EL (cell line): ENCODE measurements at places on chromosomes 16 and 17.
A peak's percentile ranks its signal among the peaks of the same experiment; 100 is the strongest.

DNA sequence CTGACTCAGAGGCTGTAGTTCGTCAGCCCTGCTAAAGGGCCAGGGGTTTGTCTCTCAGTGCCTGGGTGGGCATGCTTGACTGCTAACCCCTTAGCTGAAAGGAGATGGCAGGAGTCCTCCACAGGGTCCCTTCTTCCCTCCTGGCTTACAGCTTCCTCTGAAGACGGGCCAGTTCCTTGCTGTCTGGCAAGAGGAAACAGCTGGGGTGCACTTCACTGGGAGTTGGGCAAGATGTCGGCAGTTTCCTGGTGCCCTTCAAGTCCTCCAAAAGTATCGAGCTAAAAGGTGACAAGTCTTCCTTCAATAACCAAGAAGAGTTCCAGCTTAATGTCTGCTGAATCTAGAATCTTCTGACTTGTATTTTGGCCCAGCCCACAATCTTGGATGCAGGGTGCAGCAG is 23.4 kb downstream of the NUP85 start:
- DNase-seq, result no peak

DNA sequence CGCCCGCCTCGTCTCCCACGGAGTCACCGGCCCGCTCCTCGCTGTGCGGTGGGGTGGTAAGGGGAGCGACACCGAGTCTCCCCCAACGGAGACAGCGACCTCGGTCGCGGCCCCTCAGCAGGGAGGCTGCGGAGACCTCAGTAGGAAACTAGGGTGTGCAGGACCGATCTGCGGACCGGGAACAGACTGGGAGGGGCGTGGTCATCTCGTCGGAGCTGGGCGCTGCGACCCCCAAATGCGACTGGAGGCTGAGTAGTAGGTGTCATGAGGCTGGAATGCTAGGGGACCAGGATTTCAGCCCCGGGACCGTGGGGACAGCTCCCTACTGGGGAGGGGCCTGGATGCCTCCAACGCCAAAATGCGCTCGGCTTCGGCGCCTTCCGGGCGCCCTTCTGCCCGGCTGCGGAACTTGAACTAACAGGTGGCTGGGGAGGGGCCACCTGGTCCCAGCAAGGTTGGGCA is 1.3 kb downstream of the CACNG4 start:
- DNase-seq, result no peak

DNA sequence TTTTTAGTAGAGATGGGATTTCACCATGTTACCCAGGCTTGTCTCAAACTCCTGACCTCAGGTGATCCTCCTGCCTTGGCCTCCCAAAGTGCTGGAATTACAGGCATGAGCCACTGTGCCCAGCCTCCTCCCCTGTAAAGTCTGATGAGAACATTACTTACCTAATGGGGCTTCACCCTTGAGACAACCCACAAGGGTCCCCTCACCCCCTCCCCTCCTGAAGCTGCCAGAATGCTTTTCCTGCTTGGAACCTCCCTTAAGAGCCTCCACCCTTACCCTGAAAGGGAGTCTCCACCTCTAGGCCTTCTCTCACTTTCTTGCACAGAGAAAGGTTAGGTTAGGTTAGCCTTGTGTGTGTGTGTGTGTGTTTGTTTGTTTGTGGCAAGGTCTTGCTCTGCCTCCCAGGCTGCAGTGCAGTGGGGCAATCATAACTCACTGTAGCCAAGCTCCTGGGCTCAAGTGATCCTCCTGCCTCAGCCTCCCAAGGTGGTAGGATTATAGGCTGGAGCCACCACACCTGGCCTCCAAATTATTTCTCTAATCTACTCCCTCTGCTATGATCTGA is 8.9 kb downstream of the SLC5A11 start:
- no peak for DNase-seq

- no peak for DNase-seq
Measured at GRCh38 chr16:31393056-31393455, at the start of gene ITGAD. TSS of gene ITGAD (plus strand) at chr16:31393335. CDS start at chr16:31393361, 26 bp downstream.

GRCh38 chr16:2372684-2373083 is 32.2 kb upstream of the ABCA3 start:
- no peak for DNase-seq

- DNase-seq, result no peak
Measured at GRCh38 chr17:75371339-75371738, 34.1 kb downstream of the GRB2 start.

- no peak for DNase-seq
Measured at GRCh38 chr16:29714972-29715371, 30.8 kb downstream of the C16orf54 start.

GRCh38 chr16:8251298-8251697 is 339.0 kb downstream of the TMEM114 start:
- DNase-seq, result no peak

DNA sequence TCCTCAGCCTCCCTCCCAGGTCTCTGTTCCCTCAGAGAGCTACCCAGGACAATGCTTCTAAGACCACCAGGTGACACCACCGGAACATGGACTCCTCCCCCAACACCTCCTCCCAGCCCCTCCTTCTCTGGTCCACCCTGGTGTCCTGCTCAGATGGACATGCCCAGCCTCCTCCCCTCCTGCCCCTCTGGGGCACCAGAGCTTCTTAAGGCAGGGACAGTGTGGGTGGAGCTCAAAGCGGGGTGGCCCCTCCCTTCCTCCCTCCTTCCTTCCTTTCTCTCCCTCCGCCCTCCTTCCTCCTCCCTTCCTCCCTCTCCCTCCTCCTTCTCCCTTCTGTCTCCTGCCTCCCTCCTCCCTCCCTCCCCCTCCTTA is 22.7 kb downstream of the TRPV3 start:
- DNase-seq, result peak; percentile 72

DNA sequence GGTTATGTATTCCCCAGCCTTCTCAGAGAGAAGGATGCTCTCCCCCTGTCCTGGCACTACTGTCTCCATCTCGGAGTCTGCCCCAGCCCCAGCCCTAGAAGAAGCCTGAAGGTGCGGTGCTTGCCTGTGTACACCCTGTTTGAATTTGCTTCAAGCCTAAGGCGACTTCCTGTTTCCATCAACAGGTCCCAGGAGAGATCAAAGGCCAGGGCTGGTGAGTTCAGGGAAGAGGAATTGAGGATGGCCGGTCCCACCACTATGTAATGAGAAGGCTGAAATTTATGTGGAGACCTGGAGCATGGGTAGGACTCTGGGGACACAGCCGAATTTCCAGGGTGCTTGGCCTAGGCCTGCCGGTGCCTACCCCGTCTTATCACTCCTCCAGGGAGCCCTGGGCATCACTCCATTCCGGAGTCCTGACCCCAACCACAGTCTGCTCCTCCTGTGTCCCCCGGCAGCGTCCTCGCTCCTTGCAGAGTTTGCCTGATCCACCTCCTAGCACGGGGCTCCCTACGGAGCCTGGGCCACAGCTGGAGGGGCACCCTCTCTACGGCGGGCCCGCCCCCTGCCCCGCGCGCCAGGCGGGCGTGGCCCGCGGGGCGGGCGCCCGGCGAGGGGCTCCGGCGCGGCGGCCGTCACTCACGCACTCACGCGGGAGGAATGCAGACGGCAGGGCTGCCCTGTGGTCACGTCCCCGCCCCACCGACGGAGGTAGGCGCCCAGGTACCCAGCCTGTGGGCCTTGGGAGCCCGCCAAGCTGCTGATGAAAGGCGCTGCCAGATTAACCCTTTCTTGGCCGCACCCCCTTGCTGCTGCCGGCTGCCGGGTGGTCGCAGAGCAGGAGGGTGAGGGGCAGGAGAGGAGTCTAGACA is 53.8 kb upstream of the TAC4 start:
- no peak for DNase-seq

GRCh38 chr16:1963806-1964505 is 670 bp downstream of the RPS2 start:
- DNase-seq, result no peak

DNA sequence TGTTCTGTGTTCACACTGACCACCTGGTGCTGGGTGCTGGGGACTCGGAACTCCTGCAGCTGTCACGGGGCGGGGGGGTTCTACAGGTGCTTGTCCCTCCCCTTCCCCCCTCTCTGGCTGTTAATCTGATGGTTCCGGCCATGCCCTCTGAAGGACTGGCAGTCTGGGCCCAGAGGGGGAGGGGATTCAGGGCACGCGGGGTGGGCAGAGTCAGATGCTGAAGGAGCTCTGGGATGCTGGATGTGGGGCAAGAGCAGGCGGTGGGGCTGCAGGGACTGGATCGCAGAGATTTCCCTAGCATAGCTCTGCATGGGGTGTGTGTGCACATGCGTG is 5.4 kb upstream of the TBX21 start:
- no peak for DNase-seq

- peak; percentile 21 for DNase-seq
Measured at GRCh38 chr16:15650698-15651171, 690 bp downstream of the NDE1 start.

- DNase-seq, result peak; percentile 62
Measured at GRCh38 chr17:41717408-41718286, 5.5 kb downstream of the GAST start.

- no peak for DNase-seq
Measured at GRCh38 chr16:71217506-71217905, 13.0 kb downstream of the HYDIN start.

DNA sequence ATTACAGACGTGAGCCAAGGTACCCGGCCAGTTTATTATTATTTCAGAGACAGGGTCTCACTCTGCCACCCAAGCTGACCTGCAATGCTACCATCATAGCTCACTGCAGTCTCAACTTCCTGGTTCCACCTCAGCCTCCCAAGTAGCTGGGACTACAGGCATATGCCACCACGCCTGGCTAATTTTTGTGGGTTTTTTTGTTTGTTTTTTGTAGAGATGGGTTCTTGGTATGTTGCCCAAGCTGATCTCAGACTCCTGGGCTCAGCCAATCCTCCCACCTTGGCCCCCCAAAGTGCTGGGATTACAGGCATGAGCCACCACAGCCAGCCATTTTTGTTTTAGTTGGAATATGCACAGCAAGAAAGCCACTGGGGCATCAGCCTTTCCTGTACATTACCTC is 115.7 kb downstream of the MRM1 start:
- no peak for DNase-seq

GRCh38 chr16:12617401-12617819 is 186.3 kb downstream of the CPPED1 start:
- no peak for DNase-seq

- peak; percentile 51 for DNase-seq
Measured at GRCh38 chr16:24758373-24758772, 28.9 kb downstream of the TNRC6A start.

DNA sequence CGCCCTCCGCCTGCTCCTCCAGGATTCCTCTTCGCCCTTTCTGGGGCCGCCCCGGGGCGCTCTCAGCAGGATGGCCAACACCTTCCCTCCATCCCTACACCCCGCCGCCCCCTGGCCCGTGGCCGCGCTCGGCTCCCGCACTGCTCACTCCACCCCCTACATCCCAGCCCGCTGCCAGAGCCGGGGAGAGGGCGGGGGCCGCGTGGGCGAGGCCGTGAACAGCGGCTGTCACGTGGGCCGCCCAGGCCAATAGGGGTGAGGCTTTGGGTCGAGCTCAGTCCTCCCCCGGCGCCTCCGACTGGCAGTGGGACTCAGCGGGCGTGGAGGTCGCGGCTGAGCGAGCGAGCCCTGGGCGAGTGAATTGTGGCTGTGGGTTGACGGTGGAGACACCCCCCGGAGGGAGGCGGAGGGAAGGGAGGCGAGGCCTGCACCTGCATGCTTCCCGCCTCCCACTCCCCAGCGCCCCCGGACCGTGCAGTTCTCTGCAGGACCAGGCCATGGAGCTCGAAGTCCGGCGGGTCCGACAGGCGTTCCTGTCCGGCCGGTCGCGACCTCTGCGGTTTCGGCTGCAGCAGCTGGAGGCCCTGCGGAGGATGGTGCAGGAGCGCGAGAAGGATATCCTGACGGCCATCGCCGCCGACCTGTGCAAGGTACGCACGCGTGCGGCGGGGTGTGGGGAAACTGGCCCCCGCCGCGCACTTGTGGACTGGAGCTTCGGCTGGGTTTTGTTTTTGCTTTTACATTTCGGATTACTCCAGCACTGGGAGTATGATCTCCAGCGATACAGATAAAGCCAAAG is at the start of gene ALDH3A2:
ALDH3A2 (plus strand) TSS at position 277 of the 799 bp plus-strand sequence; CDS start at position 498, 221 bp downstream.
- DNase-seq, result peak; percentile 95

- DNase-seq, result no peak
Measured at GRCh38 chr16:2968368-2968737, 795 bp upstream of the PAQR4 start.

DNA sequence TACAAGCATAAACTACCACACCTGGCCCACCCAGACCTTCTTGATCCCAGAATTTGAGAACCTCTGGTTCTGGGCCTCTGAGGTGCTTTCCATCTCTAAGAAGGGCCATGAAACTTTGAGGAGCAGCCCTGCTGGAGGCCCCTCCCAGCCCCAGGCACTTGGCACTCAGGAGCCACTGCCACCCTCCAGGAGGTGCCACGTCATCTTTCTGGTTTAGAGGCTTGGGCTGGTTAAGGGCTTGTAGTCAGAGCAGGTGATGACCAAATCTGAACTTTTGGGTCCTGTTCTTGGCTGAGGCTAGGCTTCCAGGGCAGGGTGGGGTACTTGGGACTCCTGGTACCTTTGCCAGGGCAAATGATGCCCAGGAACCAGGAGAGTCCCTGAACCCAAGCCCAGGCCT is 13.8 kb upstream of the DLX4 start:
- no peak for DNase-seq

- no peak for DNase-seq
Measured at GRCh38 chr16:15403392-15403995, 7.9 kb downstream of the MPV17L start.

- peak; percentile 63 for DNase-seq
Measured at GRCh38 chr17:66904760-66905624, 59.5 kb upstream of the CACNG4 start.

GRCh38 chr16:2086812-2087747 is 39.3 kb downstream of the TSC2 start:
- DNase-seq, result no peak

DNA sequence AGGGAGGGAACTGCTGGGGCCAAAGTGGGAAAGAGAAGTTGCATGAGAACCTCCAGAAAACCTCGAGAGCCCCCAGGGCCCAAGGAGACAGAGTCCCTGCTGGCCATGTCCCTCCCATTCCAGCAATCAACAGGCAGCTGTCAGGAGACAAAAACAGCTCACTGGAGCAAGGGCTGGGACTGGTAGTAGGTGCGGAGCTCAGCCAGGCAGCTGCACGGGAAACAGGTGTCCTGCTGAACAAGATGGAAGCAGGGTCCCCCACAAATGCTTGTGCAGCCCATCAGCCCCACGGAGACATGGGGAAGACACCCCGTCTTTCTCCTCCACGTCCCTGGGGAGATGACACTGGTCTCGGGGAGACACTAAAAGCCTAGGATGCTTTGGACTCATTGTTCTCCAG is 34.5 kb downstream of the SDK2 start:
- no peak for DNase-seq

DNA sequence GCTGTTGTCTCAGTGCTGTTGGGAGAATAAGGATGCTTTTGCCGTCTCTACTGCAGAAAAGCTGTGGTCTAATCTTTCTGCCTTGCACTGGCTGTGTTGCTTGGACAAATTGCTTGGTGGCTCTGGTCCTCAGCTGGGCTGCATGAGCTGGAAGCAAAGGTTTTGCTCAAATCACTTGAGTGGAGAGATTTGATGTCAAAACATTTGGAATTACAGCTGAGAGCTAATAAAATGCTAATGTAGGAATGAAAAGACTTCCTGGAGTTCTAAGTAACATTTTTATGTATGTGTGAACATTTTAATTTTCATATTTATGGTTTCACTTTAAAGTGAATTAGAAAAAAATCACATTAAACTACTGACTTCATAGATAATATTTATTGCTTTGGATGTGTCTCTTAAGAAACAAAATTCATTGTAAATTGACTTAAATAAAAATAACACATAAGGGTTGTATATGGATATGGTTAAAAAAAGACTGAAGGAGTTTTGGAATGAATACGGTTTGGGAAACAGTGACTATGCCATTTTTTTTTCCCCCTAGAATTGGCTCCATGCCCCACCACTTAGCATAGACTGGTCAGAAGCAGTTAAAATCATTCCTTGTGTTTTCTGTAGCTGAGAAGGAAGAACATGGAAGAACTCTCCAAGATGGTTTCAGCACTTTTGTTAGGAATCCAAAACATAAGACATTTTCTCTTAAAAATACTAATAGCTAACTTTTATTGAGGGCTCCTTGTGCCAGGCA is 39.2 kb upstream of the FAM20A start:
- no peak for DNase-seq
